NCI-H187 (cell line): ENCODE measurements at places on chromosomes 13 and 19.
A peak's percentile ranks its signal among the peaks of the same experiment; 100 is the strongest.

DNA sequence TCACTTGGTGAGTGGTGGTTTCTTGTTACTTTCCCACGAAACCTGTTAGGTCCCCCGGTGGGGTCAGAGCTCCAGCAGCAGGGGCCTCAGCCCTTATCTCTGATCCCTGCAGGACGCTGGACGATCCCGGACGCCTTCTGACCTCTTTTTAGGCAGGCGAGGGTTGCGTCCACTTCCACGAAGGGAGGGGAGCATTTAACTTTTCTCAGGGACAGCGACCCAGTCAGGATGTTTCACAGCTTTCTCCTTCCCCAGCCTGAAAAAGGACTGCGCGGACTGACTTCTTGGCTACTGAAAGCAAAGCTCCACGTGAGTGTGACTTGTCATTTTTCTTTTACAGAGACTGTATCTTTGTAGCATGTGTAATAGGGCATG is 692 bp downstream of the ZNF234 start:
- DNase-seq: no peak

GRCh38 chr13:23771956-23772355 is 117.2 kb downstream of the MIPEP start:
- DNase-seq: no peak

GRCh38 chr19:51808333-51808986 is 13.5 kb downstream of the FPR3 start:
- DNase-seq: no peak

DNA sequence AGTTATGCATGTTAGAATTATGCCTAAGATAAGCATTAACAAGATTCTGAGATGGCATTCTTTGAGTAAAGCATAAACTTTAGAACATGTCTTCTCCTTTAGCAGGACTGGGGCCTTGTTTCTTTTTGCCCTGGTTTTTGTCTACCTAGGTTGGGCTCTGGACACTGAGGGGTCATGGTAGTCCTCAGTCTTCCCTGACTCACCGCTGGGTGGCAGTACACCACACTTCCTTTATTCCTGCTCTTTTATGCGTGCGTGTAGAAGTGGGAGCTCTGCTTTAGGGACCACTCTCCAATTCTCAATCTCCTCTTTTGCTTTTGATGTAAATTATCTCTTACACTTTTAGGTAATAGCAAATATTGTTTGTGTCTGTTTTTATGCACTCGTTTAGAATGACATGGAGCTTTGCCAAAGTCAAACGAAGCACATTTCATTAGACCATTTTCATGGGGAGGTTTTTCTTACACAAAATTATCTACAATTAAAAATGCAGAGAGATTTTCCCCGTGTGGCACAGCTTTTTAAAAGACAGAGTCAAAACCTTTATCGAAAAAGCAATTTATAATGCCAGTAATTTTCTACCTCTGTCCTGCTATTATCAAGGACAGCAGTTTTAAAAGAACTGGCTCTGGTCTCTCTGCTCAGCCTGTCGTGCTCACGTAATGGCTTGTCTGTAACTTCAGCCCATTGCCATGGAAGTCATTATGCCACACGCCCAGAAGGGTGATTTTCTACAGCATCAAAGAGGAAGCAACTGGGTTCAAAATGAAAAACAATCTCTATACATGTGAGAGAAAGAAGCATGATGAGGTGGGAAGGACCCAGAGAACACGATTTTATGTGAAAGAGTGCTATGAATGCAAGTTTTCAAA is 413.9 kb downstream of the COG6 start:
- peak; percentile 16 for DNase-seq

DNA sequence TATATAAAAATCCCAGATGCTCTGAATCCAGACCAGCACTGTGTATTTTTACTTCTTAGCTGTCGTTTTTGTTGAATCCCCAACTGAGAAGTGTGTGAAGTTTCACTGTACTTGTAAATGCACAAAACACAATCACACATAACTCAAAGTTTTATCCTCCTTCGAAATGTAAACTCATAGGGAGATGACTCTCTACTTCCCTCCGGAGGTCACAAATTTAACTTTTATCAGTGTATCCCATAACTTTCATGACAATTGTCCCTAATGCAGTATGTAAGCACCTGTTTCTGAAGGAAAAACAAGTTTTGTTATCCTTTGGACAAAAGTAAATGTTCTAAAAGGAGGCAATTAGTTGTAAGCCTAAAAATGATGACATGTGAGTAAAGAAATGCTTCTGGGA is 665.0 kb upstream of the SLITRK6 start:
- no peak for DNase-seq

GRCh38 chr13:66556306-66556705 is 673.8 kb downstream of the PCDH9 start:
- no peak for DNase-seq

GRCh38 chr19:294946-295686 is 3.9 kb upstream of the PLPP2 start:
- no peak for DNase-seq

GRCh38 chr13:76872675-76873074 is 13.5 kb downstream of the KCTD12 start:
- no peak for DNase-seq

DNA sequence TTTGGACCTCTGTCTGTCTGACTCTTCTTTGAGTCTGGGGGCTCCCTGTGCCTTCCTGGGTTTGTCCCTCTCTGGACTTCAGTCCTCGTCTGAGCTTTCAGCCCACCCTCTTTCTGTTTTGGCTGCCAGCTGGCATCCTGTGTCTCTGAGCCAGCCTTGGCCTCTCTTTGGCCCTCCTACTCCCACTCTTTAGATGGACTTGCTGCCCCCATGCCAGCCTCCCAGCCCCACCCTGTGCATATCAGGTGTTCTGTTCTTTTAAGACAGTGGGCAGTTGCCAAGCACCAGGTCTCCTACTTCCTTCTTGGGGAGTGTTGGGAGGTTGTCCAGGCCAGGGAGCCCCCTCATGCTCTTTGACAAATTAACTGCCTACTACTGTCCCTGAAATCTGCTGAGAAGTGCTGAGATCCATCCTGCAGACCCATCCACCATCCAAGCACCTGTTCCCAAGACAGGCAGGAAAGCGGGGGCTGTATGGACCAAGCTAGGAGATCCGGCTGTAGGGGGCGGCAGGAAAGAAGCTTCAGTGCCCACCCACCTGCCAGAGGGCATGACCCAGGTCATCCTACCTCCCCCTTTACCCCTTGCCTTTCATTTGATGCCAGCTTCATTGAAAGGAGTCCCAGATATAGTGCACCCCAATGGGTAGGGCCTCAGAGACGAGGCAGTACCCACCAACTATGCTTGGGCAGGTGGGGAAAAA is 9.6 kb downstream of the CIC start:
- DNase-seq: no peak

DNA sequence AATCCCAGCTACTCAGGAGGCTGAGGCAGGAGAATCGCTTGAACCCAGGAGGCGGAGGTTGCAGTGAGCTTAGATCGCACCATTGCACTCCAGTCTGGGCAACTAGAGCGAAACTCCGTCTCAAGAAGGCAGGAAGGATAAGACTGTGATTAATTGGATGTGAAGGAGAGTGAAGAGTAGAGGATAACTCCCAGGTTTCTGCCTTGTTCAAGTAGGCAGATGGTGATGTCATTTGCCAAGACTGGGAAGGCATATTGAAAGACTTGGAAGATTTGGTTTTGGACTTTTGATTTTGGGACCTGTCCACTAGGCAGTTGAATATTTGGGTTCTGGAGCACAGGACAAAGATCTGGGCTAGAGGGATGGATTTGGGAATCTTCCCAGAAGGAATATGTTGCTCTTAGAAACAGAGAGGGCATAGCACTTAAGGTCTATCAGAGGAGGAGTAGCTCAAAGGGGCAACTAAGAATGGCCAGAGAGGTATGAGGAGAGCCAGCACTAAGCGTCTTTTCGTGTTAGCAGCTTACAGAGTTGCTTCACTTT is 20.0 kb downstream of the GARRE1 start:
- DNase-seq: no peak

- no peak for DNase-seq
Measured at GRCh38 chr19:3056417-3057088, 5.7 kb downstream of the TLE5 start.

GRCh38 chr13:41384749-41385503 is 72.4 kb upstream of the RGCC start:
- DNase-seq: no peak

DNA sequence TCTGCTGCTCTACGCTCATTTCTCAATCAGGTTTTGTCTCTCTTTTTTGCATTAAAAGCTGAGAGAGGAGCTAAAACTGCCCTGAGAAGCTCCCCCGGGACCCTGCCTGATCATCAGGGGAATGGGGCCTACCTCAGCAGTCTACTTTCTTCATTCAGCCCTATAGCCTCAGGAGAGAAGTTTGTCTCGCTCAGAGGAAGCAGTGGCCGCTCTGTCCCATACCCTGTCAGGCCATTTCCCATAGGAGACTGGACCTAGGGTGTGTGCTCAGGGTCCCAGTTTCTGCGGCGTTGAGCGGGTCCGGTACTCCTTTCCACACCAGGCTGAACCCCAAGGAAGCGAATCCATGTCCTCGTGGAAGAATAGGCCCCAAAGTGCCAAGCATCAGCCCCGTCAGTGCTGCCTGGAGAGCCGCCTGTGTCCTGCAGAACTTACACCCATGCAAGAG is 21.7 kb downstream of the UBE2L5 start:
- no peak for DNase-seq

DNA sequence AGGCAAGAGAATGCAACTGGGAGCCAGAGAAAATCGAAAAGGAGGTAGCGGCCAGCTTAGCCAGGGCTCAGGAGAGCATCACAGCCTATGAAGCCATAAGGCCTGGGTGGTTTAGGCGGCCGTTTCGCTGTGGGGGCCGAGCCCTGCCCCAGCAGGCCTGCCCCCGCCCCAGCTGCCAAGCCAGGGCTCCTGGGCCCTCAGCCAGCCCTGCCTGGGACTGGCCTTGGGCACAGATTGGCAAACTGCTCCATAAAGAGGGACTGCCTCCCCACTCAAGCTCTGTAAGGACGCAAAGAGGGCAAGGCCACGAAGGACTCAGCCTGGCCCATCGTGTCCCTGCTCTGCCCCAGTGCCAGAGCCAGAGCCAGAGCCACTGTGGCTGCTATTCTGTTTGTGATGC is 10.2 kb downstream of the ZNF653 start:
- no peak for DNase-seq

DNA sequence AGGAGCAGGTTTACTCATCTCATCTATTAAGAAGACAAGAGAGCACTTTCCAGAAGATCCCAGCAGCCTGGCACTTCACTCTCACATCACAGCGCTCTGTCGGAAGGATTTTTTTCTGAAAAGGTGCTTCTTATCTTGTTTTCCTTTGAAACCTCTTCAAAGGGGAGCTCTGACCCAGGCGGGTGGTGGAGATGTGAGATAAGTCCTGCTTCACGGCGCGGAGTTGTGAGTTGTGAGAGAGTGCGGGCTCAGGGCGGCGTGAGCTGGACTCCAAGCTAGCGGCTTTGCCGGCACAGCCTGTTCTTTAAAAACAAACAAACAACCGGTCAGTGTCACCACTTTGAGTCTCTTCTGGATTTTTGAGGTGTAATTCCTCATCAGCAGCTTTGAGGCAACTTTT is 169.0 kb upstream of the ARGLU1 start:
- DNase-seq: no peak

GRCh38 chr13:29568731-29569130 is 26.8 kb downstream of the SLC7A1 start:
- DNase-seq: no peak

DNA sequence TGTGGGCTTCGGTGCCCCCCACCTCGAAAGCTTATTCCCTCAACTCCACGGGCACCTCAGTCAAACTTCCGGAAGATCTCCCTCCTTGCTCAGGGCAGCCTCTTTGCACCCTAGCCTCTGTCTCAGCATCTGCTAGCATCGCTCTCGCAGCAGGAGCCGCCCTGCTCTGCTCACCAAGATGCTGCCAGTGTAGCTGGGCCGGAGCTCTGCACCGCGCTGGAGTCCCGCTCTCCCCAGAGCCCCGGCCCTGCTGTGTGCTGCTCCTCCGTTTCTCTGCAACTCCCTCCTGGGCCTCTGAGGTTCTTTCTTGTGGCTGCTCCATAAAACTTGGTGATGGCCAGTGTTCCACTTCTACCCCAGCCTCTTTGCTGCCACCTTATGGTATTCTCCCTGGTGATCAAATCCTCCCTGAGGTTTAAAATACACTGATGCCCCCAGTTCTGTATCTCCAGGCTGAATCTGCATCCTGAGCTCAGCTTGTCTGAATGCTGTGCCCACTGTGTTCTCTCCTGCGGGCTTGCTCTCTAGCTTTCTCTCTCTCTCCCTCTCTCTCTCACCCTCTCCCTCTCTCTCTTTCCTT is 198.0 kb downstream of the UQCRFS1 start:
- no peak for DNase-seq

- DNase-seq: no peak
Measured at GRCh38 chr13:112674412-112675365, 15.1 kb upstream of the ATP11A start.

GRCh38 chr13:36986462-36987240 is 12.5 kb downstream of the ALG5 start:
- no peak for DNase-seq

DNA sequence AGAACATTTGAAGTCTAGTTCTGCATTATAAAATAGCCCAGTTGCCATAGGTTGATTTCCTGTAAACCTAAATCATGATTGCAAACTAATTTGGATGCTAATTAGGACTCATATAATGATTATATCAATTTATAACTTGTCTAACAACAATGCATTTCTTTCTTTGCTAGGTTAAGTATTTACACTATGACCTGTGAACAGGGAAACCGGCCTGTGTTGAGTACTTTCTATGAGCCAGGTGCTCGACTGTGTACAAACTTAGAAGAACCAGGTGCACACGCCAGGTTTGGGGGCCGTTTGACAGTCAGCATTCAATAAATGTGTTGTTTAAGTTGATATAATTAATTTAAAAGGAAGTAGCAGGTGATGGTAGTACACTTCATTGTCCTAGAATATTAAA is 203.1 kb downstream of the TM9SF2 start:
- no peak for DNase-seq

GRCh38 chr13:33176526-33176925 is 109.0 kb downstream of the STARD13 start:
- DNase-seq: no peak

DNA sequence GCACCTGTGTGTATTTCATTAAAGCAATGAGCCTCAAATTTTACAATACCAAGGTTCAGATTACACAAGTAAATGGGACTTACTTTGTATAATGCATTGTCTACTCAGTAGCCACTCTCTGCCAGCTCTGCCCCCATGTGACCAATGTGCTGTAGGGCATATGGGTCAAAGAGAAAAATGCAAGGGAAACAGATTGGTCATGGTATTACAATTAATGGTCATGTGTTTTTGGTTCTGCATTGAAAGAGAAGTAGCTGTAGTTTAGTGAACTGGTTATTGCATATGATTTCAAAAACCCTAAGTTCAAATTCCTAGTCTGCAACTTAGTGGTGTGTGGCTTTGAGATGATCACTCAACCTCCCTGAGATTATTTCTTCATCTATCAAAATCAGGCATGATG is 545.4 kb downstream of the SUCLA2 start:
- DNase-seq: no peak

DNA sequence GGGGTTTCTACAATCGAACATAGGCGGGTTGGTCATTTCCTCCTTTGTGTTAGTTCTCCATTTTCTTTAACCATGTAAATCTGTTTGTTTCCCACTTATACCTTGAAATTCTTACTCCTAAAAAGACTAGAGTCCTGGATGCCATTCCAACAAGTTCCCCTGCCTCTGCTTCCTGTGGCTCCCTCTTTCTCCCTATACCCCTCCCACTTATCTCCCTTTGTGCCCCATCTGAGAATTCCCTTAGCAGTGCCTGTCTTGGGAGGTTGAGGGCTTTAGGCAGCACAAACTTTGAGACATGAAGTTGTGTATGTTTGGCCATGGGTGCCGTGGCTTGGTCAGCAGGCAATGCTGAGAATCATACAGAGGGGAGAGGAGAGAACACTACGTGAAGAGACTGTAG is 176.4 kb downstream of the RGCC start:
- no peak for DNase-seq

- DNase-seq: no peak
Measured at GRCh38 chr13:43388282-43389034, 365.1 kb downstream of the DNAJC15 start.
